ENCODE measurements at places on chromosomes 3 and 15.

- no peak for DNase-seq
Measured at GRCh38 chr3:212432-212831, 15.9 kb downstream of the CHL1 start.

DNA sequence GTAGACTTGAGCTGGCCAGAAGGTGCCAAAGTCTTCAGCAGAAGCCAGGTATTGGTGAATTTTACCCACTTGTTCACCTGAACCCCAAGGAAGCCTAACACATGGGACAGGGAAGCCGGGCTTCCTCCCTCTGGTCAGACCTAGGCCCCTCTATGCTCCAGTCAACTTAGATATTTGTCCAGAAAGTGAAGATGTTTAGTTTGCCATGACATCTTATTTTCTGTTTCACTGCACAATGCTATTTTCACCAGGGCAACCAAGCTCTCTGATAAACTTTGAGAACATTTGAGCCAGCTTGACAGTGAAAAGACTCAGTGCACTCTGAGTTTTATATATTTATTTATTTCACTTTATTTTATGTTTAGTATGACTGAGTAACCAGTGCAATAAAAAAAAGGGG lies 71.0 kb downstream of the SOX14 start:
- DNase-seq: no peak

DNA sequence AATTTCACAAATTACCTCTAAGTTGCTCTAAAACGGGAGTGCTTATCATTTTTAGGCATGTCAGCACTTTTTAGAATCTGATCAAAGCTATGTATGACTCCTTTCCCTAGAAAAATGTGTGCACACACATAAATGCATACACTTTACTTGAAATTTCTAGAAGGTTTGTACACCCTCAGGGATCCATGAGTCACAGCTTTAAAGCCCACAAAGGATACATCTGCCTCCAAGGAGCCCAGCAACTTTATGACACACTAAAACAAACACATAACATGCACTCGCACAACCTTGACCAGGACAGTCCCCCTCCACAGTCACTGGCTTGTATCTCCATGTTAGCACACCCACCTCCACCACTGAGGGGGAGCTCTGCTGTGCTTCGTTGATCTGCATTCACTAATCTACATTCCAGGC lies 722.0 kb upstream of the CFAP20DC start:
- peak; percentile 93 for DNase-seq

DNA sequence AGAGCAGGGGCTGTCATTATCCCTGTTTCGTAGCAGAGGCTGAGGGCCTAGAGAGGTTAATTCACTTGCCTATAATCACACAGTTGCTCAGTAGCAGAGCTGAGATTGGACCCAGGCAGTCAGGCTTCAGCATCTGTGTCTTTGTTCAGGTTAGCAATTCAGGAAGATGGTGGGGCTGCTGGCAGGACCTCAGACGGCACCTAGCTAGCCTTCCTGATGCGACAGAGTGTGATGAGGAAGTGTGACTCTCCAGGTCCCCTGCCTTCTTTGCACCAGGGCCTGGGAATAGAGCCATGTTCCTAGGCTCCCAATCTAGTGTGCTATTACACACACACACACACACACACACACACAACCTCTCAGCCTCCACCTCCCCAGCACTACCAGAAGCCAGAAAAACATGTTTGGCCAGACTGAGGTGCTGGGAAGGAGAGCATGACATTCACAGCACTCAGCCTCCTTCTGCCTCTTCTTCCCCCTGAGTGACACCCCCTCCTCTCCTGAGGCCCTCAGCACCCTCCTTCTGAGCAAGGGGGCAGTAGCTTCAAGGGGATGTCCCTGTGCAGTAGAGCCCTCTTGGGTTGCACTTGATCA lies 88.9 kb downstream of the TLE3 start:
- DNase-seq: no peak

DNA sequence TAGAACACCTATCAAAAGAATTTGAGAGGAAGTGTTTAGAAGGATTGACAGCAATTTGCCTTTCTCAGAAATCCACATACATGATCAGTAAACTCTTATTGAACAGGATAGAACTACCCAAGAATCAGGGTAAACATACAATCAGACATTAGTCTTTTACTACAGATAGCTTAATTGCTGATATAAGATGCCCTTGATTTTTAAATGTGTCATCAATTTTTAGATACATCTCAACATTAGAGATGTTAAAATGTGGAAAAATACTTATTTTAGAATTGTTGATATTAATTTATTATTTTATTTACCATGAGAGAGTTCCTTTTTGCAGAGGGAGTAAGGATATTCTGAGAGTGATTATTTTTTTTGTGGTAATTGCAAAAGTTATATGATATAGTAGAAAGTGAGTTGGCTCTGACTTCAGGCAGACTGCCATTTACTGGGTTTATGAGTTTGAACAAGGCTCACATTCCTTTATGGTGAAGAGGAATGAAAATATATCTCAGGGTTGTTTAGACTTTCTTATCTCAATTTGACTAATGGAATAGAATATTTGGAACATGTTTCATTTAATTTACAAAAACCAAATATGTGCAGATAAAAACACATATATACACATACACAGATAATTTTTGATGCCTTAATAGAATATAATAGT lies 302.8 kb upstream of the GOLIM4 start:
- DNase-seq: no peak

DNA sequence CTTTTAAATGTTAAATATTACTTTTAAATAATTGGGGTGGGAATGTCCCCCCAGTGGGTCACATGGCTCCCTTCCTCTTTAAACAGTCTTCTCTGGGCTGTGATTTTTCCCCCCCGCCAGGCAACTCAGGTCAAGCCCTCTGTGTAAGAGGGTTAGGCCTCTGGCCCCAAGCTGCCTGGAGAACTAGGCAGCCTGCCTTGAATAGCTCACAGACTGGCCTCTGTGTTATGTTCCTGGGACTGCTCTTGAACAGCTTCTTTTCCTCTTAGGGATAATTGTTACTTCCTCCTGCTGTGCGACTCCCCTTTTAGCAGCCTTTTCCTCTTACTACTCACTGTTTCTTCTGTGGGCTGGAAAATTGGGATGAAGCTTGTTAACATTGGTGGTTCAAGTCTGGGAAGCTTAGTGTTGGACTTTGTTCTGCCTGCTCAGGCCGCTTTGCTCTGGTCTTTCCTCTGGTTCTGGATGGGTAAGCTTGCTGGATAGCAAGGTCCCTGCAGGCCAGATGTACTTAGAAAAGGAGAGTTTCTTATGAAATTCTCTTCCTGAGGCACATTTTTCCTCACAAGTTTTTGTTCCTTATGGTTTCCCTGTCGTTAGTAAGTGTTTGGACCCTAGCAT lies 2.2 kb downstream of the TEX264 start:
- DNase-seq: no peak

DNA sequence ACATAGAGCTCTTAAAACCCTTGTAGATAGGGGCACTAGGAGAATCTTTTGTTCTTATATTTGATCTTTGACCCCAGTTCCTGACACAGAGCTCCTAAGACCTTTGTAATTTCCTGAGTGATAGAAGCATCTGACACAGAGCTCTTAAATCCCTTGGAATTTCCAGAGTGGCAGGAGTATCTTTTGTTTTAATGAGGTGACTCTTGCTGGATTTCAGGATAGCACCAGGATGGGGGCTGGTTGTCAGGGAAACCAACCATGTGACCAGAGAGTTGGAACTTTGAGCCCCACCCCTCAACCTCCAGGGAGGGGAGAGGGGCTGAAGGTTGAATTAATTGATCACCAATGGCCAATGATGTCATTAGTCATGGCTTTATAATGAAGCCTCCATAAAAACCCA lies 47.6 kb upstream of the ST8SIA2 start:
- DNase-seq: no peak

- DNase-seq: no peak
Measured at GRCh38 chr15:39721893-39722292, 60.7 kb downstream of the FSIP1 start.

DNA sequence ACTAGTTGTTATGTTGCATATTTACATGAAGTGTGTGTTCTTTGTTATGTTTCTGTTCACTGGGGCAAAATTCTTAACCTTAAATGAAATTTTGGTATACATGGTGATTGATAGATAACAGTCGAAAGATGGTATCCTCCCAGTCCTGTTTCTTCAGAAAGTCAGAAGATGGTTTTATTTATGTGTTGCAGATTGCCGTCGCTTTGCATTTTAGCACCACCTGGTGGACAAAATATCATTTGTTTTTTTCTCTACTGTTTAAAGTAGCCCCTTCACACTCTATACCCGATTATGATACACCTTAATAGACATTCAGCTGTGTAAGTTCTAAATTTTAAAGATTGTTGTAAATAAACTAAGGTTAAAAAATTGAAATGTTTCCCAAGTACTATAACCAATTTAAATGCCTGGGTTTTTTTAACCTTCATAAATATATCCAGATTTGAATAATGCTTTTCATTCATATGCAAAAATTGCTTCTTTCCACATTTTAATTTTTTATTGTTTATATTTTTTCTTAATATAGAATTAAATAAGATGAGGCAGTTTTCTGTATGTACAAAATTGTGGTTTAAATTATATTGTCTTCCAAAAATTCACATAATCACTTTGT lies 152.2 kb downstream of the ALCAM start:
- peak; percentile 16 for DNase-seq

- DNase-seq: no peak
Measured at GRCh38 chr15:31528846-31529245, 202.2 kb downstream of the KLF13 start.

DNA sequence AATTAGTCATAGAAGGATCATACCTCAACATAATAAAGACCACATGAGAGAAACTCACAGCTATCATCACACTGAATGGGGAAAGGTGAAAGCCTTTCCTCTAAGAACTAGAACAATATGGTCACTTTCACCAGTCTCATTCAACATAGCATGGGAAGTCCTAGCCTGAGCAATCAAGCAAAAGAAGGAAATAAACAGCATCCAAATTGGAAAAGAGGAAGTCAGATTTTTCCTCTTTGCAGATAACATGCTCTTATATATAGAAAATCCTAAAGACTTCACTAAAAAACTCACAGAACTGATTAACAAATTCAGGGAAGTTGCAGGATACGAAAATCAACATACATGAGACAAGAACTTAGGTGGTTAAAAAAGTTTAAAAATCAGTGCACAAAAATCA lies 24.7 kb downstream of the MAP3K13 start:
- DNase-seq: no peak

DNA sequence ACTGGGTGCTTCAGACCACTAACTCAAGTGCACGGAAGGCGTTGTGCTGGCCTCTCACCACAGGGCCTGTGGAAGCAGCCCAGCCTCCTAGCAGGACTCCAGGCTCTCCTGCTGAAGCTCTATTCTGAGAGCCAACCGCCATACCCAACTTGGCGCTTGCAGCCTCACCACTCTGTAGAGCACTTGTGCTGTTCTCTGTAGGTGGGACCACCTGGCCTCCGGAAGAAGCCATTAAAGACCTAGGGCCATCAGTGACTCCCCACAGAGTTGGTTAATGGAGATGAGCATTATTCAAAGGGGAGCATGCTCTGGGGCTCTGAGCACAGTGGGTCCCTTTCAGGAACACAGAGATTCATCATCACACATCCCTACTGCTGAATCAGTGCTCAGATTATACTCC lies 50.9 kb downstream of the C3orf85 start:
- DNase-seq: no peak

DNA sequence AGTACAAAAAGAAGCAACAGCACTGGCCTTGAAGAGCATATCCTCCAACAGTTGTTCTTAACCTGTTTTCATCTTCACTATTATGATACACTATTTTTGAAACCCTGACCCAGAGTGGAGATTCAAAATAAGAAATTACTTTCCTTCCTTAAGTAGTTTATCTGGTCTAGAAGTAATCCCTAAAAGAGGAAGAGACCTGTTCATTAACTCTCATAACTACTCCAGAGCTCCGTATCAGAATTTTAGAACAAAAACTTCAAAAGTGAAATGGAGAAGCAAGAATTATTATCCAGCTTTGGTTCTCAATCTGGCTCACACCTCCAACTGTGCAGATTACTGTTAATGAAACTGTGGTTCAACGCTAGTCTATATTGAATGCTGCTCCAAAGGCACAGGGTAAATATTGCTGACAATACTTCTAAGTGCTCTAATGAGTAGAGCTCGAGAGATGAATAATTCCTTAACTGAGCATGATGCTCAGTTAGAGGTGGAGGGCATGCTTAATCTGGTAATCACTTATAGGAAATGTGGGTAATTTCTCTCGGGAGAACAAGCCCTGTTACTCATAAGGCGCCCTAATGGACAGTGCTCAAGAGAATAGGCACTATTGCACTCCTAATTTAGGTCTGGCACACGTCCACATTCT lies 5.2 kb downstream of the LCMT2 start:
- DNase-seq: no peak

GRCh38 chr15:31365032-31365654 lies 38.5 kb downstream of the KLF13 start:
- DNase-seq: no peak

DNA sequence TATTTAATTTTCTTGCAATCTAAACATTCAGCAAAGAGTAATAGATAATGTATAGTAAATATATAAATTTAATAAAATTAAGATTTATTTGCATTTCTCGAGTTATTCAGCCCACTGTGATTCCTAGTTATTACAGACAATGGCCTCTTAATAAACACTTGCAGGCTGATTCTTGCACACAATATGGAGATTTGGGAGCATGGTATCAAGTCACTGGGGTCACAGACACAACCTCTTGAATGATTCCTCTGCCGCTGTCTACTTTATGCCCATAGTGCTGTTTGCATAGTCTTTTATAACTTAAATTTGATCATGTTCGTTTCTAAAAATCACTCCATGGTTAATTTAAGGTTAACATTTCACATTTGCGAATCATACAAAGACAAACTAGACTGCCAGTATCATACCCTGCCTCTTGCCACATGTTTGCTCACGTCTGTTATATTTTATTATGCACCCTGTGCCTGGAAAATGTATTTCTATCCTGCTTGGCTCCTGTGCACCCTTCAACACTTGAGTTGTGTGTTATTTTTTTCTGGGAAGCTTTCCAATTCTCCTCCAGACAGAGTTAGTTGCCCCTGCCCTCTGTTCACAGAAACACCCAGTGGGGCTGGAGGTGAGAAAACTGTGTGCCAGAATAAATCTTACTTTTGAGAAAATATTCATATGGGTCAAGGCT lies 206.3 kb upstream of the ROBO1 start:
- no peak for DNase-seq

- DNase-seq: no peak
Measured at GRCh38 chr15:48493763-48494225, 151.7 kb downstream of the FBN1 start.

GRCh38 chr15:100134089-100134583 lies 207.6 kb downstream of the ADAMTS17 start:
- no peak for DNase-seq

GRCh38 chr3:134959516-134959915 lies 164.5 kb downstream of the EPHB1 start:
- no peak for DNase-seq

DNA sequence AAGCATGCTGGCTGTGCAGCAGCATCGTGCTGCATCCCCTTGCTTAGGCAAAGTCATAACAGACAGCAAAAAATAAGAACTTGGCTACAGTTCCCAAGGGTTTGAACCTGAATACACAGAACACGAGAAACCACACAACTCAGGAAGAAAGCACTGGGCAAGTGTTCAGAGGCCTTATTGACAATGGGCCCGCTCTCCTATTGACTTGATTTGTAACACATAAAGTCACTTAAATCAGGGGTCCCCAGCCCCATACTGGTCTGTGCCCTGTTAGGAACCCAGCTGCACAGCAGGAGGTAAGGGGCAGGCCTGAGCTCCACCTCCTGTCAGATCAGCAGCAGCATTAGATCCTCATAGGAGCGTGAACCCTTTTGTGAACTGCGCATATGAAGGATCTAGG lies 145.1 kb downstream of the LSAMP start:
- no peak for DNase-seq

Data from kidney epithelial cell (primary cell).